ENCODE measurements at places on chromosomes 12 and 14. TPM values are rescaled to one million over a fixed set of nuclear protein-coding genes. Genes with fewer than 3 reads are reported as not detected.

DNA sequence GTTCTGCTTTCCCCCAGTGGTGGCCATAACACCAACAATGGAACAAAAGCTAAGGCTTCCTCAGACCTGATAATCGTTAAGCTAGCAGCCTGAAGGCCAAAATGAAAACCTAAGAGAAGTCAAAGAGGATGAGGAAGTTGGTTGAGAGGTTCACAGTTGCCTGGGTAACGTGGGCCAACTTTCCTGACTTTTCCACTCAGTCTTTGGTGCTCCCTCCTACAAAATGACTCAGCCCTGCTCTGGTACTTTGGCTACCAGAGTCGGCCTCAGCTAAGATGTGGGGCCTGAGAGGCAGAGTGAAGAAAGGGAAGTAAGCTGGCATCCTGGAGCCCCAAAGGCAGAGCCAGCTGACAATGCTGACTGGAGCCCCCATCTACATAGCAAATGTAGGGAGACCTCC is 14.9 kb upstream of the FKBP11 start:
- no peak for DNase-seq

- DNase-seq = no peak
These were observed 29.1 kb downstream of the ZNF664 start for GRCh38 chr12:124002021-124002644.

DNA sequence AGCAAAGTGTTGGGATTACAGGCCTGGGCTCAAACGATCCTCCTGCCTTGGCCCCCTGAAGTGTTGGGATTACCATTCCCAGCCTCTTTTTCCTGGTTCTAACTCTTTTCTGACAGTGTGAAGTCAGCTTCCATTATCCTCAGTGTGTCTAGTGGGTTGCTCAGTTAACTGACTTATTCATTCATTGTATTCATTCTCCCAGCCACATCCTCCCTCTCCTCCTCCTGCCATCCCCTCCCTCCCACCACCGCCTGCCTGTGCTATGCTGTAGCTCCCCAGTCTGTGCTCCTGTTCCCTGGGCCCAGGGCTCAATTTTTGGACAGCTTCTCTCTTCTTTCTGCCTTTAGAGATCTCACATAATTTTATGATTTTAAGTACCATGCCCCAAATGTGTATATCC is 19.4 kb downstream of the ATP6V0A2 start:
- DNase-seq = no peak

Gene RPS6KA5
- 7.1 TPM for polyA plus RNA-seq

Gene TNFRSF1A
- 60.5 TPM for polyA plus RNA-seq

Gene PAPLN
- 3.9 TPM for polyA plus RNA-seq

Gene GPR132
- polyA plus RNA-seq = 0.63 TPM

Gene GNB3
- polyA plus RNA-seq = 40.1 TPM

Gene CDH24
- polyA plus RNA-seq = 5.1 TPM

Data from muscle of arm (tissue), 14 donors.